ENCODE measurements at places on chromosomes 12 and 14.

GRCh38 chr14:92288994-92289660 is 33.8 kb upstream of the SLC24A4 start:
- no peak for DNase-seq

DNA sequence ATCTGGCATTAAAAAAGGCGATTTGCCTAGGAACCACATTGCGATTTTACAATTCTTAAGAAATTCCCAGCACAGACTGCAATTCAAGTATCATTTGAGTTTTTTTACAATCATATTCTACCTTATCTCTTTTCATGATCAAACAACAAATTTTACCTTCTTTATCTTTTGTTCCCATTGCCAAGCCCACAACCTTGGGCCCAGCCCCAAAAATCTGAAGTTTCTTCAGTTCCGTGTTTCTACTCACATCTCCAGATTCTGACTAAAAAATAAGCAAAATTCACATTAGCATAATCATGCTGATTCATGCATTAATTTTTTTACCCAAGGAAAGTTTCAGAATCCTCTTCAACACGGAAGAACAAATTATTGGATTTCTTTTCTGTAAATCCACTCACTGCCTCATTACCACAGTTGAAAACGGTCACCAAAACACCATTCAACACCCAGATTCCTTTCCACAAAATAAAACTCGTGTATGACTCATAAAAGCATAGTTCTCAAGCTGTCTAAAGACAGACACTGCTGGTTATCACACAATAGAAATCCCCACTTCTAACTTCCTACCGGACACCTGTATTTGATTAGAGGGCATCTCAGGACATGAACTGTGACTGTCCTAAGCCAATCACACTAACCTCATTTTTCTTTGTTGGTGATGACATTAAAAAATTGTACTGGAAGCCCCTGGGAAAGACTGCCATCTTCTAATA is 32.7 kb downstream of the KDM5A start:
- no peak for DNase-seq

DNA sequence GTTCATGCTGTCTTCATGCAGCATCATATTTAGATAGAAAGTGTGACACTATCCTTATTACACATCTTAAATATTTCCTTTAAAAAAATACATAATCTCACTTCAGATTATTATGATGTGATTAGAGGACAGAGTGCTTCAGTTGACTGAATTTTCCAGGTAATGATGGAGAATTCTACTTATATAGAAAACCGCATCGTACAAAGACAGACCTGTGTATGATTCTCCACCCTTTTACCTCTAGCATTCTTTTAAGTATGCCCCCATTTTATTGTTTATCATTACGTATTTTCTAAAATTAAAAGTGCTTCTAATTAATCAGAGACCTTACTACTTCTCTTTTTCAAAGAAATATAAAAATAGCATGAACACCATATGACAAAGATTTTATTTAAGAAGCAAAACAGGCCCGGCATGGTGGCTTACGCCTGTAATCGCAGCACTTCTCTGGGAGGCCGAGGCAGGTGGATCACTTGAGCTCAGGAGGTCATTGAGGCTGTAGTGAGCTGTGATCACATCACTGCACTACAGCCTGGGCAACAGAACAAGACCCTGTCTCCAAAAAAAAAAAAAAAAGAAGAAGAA is 13.9 kb downstream of the RPS6KA5 start:
- DNase-seq: no peak

DNA sequence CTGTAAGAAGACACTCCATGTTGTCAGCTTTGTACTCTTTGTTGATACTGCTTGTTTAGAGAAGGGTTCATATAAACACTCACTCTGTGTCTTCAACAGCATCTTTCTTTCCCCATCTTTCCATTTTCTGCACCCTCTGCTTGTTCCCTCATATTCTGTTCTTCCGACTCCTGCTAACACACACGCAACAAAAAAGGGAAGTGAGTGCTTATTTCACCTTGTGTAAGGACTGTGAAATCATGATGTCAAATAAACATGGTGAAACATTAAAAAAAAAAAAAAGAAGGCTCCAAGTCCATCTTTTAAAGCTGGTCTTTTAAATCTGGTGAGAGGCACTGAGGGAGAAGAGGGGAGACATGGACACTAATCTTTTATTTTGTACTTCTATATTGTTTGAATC is 145.4 kb downstream of the RPAP3 start:
- no peak for DNase-seq

DNA sequence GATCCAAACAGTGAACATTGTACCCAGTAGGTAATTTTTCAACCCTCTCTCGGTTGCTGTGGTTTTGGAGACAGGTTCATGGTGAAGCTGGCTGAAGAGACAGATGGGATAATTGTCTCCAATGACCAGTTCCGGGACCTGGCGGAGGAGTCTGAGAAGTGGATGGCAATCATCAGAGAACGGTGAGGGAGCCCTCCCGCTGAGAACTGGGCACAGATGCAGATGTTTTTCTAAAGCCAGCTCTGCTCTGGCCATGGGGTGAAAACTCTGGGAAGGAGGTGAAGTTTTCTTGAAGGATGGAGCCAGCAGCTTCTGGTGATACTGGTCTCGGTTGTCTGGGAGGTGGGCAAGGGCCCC is 6.2 kb downstream of the KHNYN start:
- no peak for DNase-seq

- DNase-seq: no peak
Measured at GRCh38 chr14:32472512-32473463, 143.7 kb downstream of the AKAP6 start.

- DNase-seq: no peak
Measured at GRCh38 chr12:66117242-66117641, 13.3 kb downstream of the LLPH start.

GRCh38 chr12:71589478-71589881 is 74.2 kb downstream of the ZFC3H1 start:
- no peak for DNase-seq

GRCh38 chr14:39005044-39005880 is 97.8 kb downstream of the SEC23A start:
- DNase-seq: no peak
